ENCODE measurements at places on chromosomes 16 and 17. TPM values are rescaled to one million over a fixed set of nuclear protein-coding genes. Genes with fewer than 3 reads are reported as not detected.

Gene SNAI3
- 11.7 TPM for total RNA-seq

Gene SYT17
- not detected for total RNA-seq

Gene TSPOAP1
- 77.0 TPM for total RNA-seq

Gene SPNS2
- total RNA-seq: 0.24 TPM

Gene SAMD14
- total RNA-seq: 2.7 TPM
